Suppressor macrophage treated with lipopolysaccharide for 1 hour (primary cell): ENCODE measurements at places on chromosomes 7 and 10.

GRCh38 chr10:100567826-100568225, 32.1 kb downstream of the HIF1AN start:
- no peak for DNase-seq

DNA sequence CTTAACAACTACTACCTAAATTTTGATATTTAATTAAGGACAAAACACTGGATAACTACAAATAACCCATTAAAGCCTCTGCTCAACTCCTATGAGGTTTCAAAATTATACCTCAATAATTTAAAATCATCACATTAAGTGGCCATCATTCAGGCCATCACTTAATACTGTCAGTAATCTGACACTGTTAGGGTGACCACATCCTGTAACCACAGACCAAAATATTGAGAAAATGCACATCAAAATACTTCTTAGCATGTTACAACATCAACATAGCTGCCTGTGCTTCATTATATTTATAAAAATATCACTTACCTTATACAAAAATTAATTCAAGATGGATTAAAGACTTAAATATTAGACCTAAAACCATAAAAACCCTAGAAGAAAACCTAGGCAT, 23.3 kb downstream of the SEM1 start:
- DNase-seq = no peak

GRCh38 chr10:32144817-32145688, 88.8 kb upstream of the KIF5B start:
- no peak for DNase-seq

GRCh38 chr7:4742852-4743251, 32.6 kb upstream of the AP5Z1 start:
- no peak for DNase-seq

DNA sequence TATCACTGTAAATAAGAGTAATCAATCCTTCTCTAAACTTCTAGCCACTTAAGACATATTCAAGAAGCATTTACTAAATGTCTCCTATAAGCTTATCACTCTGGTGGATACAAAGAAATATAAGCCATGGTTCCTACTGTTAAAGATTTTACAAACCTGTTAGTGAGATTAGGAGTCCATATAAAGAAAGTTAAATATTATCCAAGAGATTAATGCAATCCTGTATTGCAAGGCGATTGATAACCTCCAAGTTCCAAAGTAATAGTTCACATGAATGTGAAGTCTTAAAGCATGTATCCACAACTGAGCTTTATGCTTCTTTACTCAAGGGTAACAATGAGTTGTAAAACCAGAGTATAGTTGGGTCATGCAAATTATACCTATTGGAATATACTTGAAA, 12.6 kb upstream of the BET1 start:
- DNase-seq = no peak

- DNase-seq = peak; percentile 79
Observed at GRCh38 chr7:107212725-107213124, 43.9 kb downstream of the HBP1 start.

DNA sequence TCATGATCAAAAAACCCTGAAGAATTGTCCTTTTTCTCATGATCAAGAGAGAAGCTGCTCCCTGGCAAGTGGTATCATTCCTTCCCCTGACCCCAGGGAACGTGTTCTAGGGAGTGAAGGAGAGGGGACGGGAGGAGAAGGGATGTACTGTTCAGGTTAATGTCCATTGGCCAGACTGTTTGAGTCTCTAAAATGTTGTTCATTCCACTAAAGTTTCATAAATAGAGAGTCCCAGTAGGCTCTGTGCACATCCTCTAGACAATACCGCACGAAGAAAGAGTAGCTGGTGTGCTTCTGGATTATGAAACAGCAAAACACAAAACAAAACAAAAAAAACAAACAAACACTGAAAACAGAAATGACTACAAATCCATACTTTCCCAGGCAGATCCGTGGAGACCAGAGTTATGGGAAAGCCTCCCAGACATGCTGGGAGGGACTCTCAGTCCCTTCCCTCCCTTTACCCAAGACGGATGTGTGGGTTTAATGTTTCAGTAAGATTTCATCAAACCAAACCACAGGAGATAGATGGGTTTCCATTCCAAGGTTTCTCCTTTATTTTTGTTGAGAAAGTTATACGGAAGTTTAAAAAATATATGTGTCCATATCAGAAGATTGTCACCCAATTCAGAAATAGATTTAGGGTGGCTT, 66.5 kb upstream of the TNS3 start:
- DNase-seq = no peak
